ENCODE measurements at places on chromosomes 6 and 20. TPM values are rescaled to one million over a fixed set of nuclear protein-coding genes. Genes with fewer than 3 reads are reported as not detected.

TTBK1 gene
- total RNA-seq: 0.06 TPM

HUS1B gene
- 0.27 TPM for total RNA-seq

CCN6 gene
- not detected for total RNA-seq

EYS gene
- total RNA-seq: 0.02 TPM

ANKRD6 gene
- 2.0 TPM for total RNA-seq

PDRG1 gene
- total RNA-seq: 29.6 TPM

NKAIN2 gene
- not detected for total RNA-seq

TFAP2D gene
- not detected for total RNA-seq

C4A gene
- 0.83 TPM for total RNA-seq

PDYN gene
- total RNA-seq: not detected
